Heart left ventricle (tissue), 16 donors: ENCODE measurements at places on chromosomes 6 and 20. TPM values are rescaled to one million over a fixed set of nuclear protein-coding genes. Genes with fewer than 3 reads are reported as not detected.

VWA7 gene
- 15.2 TPM for total RNA-seq

C4B gene
- total RNA-seq, result 83.5 TPM

RHAG gene
- total RNA-seq, result 2.6 TPM

SLC25A27 gene
- 9.7 TPM for total RNA-seq

CPNE5 gene
- total RNA-seq, result 111 TPM

DLGAP4 gene
- 25.6 TPM for total RNA-seq

LAMA2 gene
- total RNA-seq, result 299 TPM

RPL7L1 gene
- total RNA-seq, result 71.1 TPM

POPDC3 gene
- 29.3 TPM for total RNA-seq

ABHD16B gene
- total RNA-seq, result not detected

TTLL9 gene
- not detected for total RNA-seq

MYLK2 gene
- total RNA-seq, result 0.10 TPM

RAB32 gene
- 10.7 TPM for total RNA-seq

EPPIN gene
- not detected for total RNA-seq

TRERF1 gene
- 0.53 TPM for total RNA-seq

TENT5A gene
- total RNA-seq, result 37.3 TPM

RNF144B gene
- total RNA-seq, result 13.2 TPM
